ENCODE measurements at places on chromosomes 6 and 20.

DNA sequence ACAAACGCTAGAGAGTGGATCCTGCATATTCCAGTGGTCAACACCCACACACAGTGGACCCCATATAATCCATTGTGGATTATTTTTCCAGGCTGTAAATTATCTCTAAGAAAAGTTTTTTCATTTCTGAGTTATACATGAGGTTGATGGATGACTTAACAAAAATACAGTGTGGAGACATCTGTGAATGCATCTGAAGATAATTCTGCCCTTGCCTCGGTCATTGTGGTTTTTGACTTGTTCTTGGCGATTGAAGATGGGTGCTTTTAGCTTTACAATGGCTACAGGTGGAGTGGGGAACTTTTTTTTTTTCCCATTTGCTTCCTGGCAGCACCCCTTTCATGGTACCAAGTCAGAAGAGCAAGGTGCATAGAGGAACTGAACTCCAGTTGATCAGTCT lies 242.7 kb downstream of the MYLK4 start:
- no peak for DNase-seq

GRCh38 chr6:150392452-150393220 lies 23.8 kb downstream of the IYD start:
- DNase-seq = no peak

DNA sequence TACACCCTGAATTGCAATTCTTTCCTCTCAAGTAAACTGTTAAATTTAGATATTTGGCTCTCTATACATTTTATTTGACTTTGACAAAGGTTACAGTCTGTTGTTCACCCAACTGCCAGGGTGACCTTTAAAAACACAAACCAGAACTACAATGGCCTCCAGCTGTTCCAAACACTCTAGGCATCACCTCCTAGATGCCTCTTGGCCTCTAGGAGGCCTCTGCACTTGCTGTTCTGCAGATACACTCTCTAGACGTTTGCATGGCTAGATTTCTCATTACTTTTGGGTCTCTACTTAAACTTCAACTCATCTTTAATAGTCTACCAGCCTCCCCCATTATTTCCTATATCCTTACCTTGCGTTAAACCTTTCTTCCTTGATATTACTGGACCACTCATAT lies 102.8 kb upstream of the BEND3 start:
- DNase-seq = no peak

GRCh38 chr6:67888886-67889681 lies 746.0 kb upstream of the ADGRB3 start:
- no peak for DNase-seq

- DNase-seq = peak; percentile 57
Observed at GRCh38 chr6:28212510-28213212, 12.4 kb upstream of the ZSCAN9 start.

DNA sequence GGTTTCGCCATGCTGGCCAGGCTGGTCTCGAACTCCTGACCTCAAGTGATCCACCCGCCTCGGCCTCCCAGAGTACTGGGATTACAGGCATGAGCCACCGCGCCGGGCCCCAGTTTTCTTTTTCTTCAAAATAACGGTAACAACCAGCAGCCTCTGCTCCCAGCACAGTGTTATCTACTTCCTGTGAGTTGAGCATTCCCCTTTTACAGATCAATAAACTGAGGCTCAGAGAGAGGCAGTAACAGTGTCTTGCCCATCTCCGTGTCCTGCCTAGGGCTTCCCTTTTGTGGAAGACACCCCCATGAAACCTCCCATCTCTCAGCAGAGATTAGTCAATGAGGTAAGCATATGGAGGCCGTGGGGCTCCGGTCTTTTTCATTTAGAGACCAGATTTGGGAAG lies 29.6 kb downstream of the BPIFB1 start:
- DNase-seq = no peak

DNA sequence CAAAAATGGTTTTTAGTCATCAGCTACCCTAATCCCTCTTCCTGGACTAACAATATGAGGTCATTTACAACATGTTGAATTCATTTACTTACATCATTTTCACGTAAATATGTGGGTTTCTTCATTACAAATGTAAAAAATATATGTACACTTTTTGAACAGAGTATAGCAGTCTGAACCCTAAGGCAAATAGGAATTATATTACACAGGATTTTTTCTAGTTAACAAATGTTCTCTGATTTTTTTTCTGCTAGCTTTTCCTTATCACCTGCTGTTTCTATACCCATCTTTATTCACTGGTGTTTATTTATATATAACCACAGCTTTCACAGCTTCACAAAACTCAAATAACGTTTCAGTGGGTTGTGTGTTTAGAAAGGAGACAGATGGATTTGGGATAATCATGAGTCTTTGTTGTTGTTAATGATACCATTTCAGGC lies 21.0 kb upstream of the CD2AP start:
- DNase-seq = no peak

DNA sequence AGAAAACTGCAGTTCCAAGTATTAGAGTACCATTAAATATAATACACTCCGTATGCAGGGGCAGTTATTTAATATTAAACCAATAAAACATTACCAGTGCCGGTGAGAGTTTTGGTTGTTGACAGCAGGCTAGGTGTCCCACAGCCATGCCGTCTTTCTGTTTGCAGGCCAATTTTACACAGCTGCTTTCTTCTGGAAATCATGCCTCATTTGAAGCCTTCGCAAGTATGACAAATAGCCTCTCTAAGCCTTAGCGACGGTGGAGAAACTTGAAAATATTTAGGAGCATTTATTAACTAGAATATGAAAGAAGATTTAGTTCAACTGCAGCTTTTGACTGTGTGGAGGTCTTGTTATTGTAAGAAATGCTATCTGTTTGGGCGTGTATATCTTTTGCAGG lies 226.0 kb downstream of the BMP2 start:
- DNase-seq = no peak

DNA sequence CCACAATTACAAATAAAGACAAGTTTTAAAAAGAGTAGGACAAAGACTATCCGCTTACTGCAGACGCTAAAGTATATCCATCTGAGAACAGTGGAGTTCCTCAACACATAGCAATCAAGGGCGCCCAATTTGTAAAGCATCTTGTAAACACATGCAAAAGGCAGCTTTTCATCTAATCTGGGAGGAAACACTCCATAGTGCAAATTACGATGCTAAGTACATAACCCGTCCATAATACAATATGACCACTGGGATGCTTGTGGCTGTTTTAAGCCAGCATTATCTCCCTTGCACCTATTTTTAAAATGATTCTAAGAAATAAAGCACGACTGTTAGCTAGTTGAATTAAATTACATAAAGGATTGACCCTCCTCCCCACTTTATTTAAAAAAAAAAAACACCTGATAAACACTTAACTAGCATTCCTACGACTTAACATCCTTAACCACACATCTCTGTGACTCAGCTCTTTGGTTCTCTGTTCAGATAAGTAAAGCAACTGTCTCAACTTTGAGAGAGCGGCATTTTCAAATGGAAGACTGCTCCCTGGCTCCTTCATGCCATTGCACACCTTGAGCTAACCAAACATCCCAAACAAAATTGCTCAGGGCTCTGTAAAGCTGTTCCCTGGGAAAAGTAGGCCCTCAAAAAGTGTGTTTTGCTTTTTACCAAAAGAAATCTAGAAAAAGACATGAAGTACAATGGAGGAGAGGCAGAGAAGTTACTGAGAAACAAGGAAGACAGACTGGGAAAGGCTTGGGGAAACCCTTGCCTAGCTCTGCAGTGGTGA lies 14.2 kb downstream of the SLC22A23 start:
- no peak for DNase-seq

- no peak for DNase-seq
Observed at GRCh38 chr6:43733471-43734293, 36.3 kb upstream of the VEGFA start.

DNA sequence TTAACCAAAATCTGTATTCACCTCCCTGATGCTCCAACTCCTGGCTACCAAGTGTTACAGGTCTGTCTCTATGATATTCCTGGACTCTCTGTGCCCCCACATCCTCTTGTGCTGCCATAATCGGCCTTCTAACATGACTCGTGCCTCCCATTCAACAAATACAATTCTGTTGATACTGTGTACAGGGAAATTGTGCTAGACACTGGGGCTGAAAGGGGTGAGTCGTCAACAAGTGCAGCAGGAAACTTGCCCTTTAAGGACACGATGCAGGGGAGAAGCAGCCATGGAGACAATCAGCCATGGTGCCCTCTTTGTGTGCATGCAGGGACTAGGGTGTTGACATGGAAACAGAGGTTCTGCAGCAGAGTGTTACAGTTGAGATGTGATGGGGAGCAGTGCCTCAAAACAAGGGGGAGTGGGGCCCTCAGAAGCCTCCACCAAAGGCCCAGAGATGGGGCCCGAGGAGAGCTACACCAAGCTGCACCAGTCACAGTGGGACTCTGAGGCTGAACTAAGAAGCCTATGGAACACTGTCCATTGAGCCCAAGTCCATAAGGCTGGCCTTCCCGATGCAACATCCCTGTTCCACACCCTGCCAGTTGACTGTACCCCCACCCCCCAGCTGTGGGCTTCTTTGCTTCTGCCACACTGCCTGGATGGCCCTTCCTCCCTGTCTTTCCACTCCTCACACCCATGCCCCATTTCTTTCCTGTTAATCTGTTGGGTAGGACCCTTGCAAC lies 3.1 kb downstream of the PCED1A start:
- no peak for DNase-seq

DNA sequence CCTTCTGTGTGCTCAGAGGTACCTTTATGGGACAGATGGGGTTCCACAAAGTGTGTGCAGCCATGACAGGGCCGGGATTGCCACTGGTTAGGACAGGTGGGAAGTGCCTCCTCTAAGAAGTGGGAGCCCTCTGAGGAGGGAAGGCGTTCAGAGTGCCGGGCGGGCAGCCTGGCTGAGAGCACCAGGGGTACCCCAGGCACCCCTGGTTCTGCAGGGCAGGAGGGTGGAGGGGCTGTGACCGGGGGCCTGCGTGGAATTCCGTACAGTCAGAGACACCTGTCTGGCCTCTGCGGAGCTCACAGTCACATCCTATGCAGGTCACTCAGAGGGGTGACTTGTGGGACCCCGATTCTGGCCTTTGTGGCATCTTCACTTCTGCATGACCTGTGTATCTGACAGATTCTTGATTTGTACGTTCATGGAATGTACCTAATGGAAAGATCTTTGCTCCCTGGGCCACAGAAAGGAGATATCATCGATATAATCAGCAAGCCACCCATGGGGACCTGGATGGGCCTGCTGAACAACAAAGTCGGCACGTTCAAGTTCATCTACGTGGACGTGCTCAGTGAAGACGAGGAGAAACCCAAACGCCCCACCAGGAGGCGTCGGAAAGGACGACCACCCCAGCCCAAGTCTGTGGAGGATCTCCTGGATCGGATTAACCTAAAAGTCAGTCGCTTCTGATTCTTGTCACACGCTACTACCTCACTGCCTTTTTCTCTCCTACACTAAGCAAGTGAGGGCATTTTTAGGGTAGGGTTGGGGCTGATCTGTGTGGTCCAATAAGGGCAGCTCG lies 190.9 kb downstream of the SASH1 start:
- DNase-seq = no peak

DNA sequence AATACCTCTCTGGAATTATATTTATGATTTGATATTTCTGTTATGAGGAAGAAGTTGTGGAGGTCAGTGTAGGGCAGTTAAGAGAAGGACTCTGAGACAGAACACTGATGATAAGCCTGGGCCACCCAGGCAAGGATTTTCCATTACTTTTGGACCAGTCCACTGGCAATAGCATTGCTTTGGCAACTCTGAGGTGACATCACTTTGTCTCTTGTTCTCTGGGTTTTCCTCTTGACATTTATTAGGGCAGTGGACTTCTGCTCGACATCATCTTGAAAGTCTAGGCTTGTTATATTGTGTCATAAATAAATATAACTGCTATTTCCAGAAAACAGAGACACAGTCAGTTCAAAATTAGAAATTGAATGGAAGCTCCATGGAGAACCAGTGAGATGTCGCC lies 268.0 kb downstream of the SMOC2 start:
- no peak for DNase-seq

Data from GM04503 (cell line).